ENCODE measurements at places on chromosomes 5 and 9. TPM values are rescaled to one million over a fixed set of nuclear protein-coding genes. Genes with fewer than 3 reads are reported as not detected.

DNA sequence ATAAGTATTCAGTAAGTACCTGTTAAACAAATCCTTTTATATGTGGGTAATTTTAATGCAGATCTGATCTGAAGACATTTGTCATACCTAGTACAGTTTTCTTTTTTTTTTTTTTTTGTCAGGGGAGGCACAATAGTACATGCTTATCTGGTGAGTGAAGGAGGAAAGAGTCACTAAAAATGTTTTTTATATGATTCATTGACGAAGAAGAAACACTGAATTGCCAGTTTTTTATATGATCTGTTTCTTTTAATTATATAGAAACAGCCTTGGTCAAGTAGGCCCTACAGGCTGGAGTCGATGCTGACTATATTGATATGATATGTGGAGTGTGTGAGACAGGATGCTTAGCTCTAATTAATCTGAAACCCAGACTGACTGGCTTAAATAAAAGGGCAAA is 315.2 kb downstream of the PSAT1 start:
- peak; percentile 77 for DNase-seq

- DNase-seq, result peak; percentile 6
Measured at GRCh38 chr5:171762903-171763302, 22.7 kb upstream of the SMIM23 start.

Gene ANKRD20A1
- not detected for polyA plus RNA-seq

DNA sequence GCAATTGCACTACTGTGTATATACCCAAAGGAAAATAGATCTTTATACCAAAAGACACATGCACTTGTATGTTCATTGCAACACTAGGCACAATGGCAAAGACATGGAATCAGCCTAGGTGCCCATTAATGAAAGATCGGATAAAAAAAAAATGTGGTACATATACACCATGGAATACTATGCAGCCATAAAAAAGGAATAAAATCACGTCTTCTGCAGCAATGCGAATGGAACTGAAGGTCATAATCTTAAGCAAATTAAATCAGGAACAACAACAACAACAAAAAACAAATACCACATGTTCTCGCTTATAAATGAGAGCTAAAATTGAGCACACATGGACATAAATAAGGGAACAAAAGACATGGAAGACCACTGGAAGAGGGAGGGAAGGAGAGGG is 266.7 kb upstream of the CDH18 start:
- DNase-seq, result no peak

- peak; percentile 79 for DNase-seq
Measured at GRCh38 chr5:142816531-142817430, 46.6 kb downstream of the ARHGAP26 start.

Gene RNF224
- polyA plus RNA-seq, result not detected

Gene SIT1
- polyA plus RNA-seq, result not detected

DNA sequence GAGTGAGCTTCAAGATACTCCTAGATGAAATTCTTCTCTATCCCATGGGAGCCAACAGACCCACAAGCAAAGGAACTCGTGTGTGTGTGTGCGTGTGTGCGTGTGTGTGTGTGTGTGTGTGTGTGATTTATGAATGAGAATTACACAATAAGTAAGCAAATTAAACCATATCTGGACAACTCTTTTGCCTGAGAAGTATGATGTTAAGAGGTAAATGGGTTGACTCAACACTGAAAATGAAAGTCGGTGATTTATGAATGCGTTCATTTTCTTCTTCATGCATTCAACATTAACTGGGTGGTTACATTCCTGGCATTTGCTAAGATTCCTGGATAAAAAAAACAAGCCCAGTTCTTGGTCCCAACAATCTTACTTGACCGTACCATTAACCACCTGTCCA is 171.3 kb upstream of the ZNF462 start:
- no peak for DNase-seq
